ENCODE measurements at places on chromosomes 5 and 9.

GRCh38 chr5:23026252-23027170 lies 173.4 kb upstream of the CDH12 start:
- no peak for DNase-seq

GRCh38 chr9:85168412-85168811 lies 498.9 kb downstream of the NTRK2 start:
- no peak for DNase-seq

DNA sequence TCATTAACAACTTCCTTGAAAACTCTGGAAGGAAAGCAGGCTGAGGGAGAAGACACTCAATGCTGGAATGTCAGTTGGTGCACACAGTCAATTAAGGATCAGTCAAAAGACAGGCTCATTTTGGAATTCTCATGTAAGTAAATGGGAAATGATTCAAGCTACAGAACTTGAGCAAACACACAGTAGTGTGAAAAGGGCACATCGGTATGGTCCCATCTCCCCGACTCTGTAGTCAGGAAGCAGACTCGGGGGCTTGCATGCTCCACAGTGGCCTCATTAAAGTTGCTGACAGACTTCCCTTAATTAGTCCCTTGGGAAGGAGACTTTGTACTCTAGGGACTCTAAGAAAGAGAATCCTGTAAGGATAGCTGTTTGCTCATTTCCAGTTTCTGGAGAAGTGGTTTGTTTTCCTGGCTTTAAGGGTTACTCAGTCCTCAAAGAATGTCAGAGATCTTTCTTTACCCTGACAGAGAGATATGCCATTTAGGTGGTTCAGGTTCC lies 339.2 kb downstream of the ADAMTS6 start:
- DNase-seq = no peak

GRCh38 chr5:39132792-39133191 lies 58.6 kb upstream of the RICTOR start:
- DNase-seq = no peak

- DNase-seq = no peak
These were observed 372.6 kb downstream of the EBF1 start for GRCh38 chr5:158727136-158727535.

GRCh38 chr5:101877451-101877850 lies 418.6 kb downstream of the SLCO4C1 start:
- DNase-seq = no peak

DNA sequence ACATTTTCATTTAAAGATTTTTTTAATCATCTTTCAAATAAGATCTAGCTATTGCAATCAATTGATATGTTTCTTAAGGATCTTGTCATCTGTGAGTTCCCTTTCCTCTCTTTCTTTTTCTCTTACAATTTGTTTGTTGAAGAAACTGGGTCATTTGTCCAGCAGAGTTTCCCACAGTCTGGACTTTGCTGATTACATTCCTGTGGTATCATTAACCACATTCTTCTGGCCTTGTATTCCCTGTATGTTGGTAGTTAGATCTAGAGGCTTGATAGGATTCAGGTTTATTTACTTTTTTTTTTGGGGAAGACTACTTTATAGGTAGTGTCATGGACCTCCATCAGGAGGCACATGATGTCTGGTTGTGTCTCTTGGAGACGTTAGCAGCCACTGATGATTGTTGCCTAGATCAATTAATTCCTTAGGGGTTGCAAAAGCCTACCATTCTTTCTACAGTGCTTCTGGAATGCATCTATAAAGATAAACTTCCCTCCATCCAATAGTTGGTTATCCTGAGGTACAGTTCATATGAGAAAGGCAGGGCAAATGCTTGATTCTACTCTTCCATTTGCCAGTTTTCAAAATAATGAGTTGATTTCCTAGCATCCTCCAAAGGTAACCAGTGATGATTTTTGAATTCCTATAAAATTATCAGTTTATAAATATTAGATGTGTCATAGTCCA lies 14.3 kb downstream of the PDE8B start:
- no peak for DNase-seq

DNA sequence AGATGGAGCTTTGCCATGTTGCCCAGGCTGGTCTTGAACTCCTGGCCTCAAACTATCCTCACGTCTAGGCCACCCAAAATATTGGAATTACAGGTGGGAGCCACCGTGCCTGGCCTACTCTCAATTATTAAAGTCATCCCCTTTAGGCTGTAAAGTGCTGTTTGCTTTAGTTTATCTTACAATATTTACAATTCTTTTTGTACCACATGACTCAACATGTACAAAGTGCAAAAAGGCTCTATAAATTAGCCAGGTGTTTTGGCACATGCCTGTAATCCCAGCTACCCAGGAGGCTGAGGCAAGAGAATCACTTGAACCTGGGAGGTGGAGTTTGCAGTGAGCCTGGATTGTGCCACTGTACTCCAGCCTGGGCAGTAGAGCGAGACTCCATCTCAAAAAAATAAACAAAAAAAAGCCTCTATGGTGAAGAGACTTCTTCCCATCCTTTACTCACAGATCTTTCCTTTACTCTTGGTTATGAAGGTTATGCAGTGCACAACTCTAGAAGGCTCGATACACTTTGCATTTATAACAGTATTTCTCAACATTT lies 28.5 kb upstream of the MLLT3 start:
- no peak for DNase-seq

- no peak for DNase-seq
These were observed 76.2 kb upstream of the ANKRD55 start for GRCh38 chr5:56309262-56309826.

DNA sequence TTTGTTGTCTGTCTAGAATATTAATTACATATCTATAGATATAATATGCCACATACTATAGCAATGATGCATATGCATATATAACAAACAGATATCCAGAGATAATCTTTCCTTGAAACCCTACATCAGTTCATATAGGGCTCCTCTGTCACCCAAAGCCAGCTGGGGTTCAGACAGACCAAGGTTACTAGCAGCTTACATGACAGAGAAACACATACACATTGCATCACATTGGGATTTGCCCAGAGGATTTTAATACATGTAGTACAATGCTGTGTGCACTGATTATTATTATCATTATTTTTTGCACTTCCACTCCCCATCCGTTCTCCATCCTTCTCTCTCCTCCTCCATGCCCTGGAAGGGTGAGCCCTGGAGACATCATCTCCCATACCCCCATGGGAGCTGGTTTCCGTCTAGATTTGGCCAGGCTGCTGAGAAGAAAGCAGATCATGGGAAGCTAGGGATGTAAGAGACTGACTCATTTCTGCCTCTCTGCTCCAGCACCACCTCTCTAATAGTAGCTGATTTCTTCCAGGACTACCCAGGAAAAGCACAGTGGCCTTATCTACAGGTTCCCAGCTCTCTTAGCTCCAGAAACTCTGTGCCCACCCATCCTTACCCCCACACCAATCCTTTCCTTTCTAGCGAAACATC lies 23.3 kb downstream of the FST start:
- DNase-seq = no peak

- no peak for DNase-seq
These were observed 43.8 kb downstream of the STOM start for GRCh38 chr9:121326130-121326838.

GRCh38 chr5:120463991-120464626 lies at the start of gene PRR16:
Gene PRR16 (plus strand): TSS chr5:120464300.
- DNase-seq = no peak

DNA sequence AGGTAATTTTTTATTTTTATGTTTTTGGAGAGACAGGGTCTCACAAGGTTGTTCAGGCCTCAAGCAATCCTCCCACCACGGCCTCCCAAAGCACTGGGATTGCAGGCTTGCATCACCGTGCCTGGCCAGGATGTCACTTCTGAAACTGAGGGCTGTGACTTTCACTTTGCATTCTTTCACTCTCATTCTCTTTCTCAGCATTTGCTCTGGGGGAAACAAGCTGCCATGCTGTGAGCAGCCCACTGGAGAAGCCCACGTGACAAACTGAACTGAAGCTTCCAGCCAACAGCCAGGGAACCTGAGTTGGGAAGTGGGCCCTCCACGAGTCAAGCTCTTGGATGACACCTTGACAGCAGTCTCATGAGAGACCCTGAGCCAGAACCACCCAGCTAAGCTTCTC lies 109.4 kb downstream of the C5orf15 start:
- no peak for DNase-seq

DNA sequence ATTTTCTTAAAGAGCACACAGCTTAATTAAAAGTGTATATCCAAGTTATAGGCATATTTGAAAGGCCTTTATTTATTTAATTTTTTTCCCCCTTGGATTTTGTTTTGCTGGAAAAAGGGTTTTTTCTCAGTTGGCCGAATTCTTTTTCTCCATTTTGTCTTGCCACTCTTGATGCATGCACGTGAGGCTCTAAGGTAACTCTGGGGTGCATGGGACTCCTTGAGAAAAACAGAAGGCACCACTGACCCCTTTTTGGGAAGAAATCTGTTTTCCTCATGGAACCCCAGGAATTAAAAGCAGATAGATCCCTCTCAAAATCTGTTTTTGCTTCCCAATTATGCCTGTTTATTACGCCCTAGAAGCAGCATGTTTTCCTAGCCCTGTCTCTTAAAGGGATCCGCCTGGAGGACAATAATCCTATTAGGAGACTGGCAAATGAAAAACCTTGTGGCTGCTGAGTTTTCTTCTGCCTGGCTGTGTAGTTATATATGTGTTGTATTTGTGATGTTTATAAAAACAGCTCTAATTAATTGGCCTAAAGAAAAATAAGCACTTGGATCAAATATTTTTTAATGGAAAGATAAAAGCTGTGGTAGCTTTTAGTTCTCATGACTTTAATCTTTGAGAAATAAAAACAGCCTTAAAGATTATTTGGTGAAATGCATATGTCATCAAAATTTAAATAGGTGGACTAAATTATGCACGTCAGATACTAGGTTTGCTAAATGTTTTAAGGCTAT lies 435.1 kb upstream of the CDH9 start:
- DNase-seq = no peak

DNA sequence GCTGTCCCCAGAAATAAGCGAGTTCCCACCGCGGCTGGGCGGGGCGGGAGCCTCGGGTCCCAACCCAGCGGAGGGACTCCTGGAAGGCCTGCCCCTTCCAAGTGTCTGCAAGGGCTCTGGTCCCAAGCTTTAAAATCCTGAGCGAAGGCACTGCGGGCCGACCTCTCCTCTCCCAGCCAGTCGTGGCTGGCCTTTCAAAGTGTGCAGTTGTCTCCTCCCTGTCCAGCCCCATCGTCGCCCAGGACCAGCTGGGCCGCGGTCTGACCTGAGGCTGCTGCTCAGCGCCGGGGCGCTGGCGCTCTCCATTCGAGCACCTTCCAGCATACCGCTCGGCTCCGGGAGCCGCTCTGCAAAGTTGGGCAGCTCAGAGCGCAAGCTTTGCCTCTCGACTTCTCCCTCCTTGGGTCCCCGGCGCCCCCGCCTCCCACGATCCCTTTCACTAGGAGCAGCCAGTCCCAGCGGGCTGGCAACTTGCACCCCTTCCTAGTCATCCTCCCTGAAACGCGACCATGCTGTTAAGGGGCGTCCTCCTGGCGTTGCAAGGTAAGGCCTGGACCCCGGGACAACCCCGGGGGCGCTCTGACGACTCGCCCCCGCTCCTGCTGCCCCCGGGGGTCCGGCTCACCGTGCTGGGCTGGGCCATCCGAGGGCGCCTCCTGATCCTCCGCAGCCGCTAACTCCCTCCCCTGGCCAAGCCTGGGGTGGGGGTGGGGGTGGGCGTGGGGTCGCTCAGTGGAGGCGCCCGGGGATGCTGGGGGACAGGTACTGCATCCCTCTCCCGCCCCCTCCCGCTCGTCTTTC lies at the start of gene MAMDC2:
Gene MAMDC2 (plus strand): TSS at position 160 of the 801 bp plus-strand sequence. CDS start 350 bp downstream, at position 510.
- no peak for DNase-seq

- no peak for DNase-seq
These were observed 2252.4 kb downstream of the MAT2B start for GRCh38 chr5:165757791-165758190.

GRCh38 chr5:156052656-156053055 lies 274.3 kb upstream of the SGCD start:
- no peak for DNase-seq

DNA sequence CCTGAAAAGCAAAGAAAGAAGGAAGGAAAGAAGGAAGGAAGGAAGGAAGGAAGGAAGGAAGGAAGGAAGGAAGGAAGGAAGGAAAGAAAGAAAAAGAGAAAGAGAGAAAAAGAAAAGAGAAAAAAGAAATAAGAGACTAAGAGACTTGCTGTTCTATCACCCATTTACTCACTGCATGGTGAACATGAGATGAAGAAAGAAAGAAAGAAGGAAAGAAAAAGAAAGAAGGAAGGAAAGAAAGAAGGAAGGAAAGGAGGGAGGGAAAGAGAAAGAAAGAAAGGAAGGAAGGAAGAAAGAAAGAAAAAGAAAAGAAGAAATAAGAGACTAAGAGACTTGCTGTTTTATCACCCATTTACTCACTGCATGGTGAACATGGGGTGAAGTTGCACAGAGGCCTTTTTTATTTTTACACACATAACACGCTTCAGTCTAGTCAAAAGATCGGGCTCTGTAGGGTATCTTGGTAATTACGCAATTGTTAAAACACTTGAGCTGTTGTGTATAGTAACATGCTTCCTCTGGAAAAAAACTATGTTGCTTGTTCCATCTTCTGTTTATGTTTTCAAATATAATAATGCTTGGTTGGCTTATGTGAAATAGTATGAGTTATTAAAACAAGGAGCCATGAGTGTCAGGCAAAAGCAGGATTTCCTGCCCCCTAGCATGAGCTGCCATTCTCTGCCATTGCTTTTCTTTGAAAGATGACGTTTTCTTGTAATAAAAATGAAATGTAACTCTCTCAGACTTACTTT lies 119.3 kb upstream of the ZNF608 start:
- no peak for DNase-seq

- no peak for DNase-seq
These were observed 16.2 kb downstream of the TJP2 start for GRCh38 chr9:69190086-69190862.

DNA sequence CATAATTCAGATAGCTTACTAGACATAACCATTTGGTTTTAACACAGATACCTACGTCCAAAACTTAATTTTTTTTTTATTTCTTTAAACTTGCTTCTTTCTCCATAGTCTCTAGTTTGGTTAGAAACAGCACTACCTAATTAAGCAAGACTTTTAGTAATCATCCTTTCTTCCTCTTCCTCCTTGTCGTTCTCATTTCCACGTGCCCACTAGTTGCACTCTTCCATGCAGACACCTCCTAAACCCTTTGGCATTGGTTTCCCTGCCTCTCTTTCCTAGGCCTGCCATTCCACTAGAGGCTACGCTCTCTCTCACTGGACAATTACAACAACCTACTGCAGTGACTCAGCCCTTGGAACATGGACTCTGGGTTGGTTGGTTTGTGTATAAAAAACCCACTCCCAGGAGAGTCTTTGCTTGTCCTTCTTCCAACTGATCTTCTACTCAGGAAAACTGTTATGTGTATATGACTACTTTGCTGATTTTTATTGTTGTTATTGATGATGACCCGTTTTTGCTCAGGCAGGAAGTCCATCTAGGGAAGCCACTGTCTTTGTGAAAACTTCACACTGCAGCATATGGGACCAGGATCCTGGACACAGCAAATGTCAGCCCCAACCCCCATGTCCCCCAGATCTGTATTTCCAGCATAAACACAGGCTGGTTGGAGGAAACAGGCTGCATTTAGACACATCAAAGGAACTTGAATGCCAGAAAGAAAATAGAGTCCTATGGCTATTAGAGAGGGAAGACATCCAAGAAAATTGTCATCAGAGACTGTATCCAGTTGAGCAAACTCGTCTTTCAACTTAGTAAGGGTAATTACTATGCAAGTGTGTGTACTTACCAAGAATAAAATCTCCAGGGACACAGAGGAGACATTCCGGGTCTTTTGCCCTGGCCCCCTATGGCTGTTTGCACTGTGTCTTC lies 503.2 kb downstream of the GADD45G start:
- DNase-seq = no peak

Measured in activated T-helper 1 cell treated with Interleukin-2 at 50 U/mL for 16 hours (primary cell).